ENCODE measurements at places on chromosomes 6 and 20.

- H3K36me3 ChIP-seq = peaks cover 30% of the 10 kb centered on the region
- DNase-seq = no peak
- no peak overlapping the region for H3K4me3 ChIP-seq
Observed at GRCh38 chr20:35669681-35670080, 5.0 kb upstream of the CPNE1 start.

DNA sequence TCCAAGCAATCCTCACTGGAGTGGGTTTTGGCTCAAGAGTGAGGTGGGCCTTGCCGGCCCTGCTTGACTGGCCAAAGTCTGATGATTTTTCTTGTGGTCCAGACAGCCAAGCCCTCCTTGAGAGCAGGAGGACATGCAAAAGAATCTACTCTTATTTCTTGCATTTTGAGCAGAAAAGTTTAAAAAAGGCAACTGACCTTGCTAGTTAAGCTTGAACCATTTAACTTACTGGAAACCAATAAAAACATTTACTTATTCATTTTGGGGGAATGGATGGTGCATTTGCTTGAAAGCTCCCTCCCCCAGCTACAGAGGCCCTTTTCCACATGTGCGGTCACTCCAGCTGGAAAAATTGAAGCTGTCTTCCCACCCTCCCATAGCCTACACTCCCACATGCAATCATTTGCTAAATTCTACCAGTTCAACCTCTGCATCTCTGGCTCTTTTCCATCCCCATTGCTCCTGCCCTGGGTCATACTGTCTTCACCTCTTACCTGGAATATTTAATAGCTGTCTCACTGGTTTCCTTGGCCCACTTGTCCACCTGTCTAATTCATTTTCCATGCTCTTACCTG lies 527.9 kb downstream of the DHX35 start:
- H3K4me1 ChIP-seq = no peaks in the 10 kb centered on the region
- H3K4me3 ChIP-seq = no peak overlapping the region
- H3K27me3 ChIP-seq = no peaks in the 10 kb centered on the region
- no peak for DNase-seq

DNA sequence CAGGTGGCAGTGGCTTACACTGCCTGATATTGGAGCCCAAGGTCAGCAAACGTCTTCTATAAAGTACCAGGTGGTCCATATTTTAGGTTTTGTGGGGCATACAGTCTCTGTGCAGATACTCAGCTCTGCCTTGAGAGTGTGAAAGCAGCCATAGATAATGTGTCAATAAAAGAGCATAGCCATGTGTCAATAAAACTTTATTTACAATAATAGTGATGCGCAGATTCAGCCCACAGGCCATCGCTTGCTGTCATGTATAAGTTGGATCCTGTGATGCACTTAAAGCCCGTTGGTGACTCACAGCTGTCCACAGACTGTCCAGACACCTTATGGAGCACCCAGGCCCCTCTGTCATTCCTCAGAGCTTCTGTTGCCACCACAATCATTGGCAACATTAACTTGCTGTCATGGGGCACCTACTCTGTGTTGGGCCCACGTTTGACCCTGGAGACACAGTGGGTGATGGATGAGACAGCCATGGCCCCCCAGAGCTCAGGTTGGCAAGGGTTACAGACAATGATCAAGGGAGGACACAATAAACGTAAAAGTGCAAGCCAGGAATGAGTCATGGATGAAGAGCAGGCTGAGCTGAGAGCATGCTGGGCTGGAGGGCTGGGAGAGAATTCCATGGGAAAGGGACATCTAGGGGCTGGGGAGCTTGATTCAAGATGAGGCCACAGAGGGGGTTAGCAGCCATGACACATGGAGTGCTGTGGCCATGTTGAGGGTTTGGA lies 173.6 kb downstream of the TAF4 start:
- no peaks in the 10 kb centered on the region for H3K36me3 ChIP-seq
- DNase-seq = no peak
- H3K4me1 ChIP-seq = peaks cover 2% of the 10 kb centered on the region
- H3K4me3 ChIP-seq = no peak overlapping the region

GRCh38 chr6:169959136-169960002 lies 207.9 kb downstream of the ERMARD start:
- no peaks in the 10 kb centered on the region for H3K36me3 ChIP-seq
- DNase-seq = no peak
- no peak overlapping the region for H3K4me3 ChIP-seq
- peaks cover 15% of the 10 kb centered on the region for H3K27me3 ChIP-seq

DNA sequence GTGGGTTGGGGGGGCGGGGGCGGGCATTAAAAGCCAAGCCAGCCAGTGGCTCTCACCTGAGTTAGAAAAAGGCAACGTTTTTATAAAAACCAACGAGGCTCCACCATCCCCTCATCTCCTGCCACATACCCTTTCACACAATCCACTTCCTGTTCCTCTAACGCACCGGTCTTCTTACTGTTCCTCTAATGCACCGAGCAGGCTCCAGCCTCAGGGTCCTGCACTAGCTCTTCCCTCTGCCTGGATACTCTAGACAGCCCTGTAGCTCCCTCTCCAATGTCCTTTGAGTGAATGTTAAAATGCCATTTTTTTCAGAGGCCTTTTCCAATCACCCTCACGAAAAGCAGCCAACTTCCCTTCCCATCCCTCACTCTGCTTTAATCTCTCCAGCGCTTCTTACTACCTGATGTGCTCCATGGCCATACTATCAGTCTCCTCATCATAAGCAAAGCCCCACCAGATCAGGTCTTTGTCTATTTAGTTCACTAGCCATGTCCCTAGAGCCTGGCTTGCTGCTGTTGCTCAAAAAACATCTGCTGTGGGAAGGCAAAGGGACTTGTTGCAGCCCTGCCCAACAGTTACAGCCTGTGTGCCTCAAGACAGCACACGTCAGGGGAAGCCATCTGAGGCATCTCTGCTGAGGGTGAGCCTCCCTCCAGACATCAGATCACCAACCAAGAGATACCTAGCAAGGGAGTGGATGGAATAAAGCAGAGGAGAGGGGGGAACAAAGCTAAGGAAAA lies 3.9 kb downstream of the FKBP1A start:
- H3K4me3 ChIP-seq = peak overlapping the region; percentile 87
- H3K36me3 ChIP-seq = peaks cover 39% of the 10 kb centered on the region
- H3K27ac ChIP-seq = peak overlapping the region; percentile 87
- no peaks in the 10 kb centered on the region for H3K27me3 ChIP-seq

GRCh38 chr20:51368461-51369211 lies 173.9 kb downstream of the NFATC2 start:
- no peak overlapping the region for H3K4me3 ChIP-seq
- peaks cover 3% of the 10 kb centered on the region for H3K27me3 ChIP-seq
- H3K27ac ChIP-seq = no peak overlapping the region
- H3K36me3 ChIP-seq = no peaks in the 10 kb centered on the region
- peaks cover 2% of the 10 kb centered on the region for H3K4me1 ChIP-seq

DNA sequence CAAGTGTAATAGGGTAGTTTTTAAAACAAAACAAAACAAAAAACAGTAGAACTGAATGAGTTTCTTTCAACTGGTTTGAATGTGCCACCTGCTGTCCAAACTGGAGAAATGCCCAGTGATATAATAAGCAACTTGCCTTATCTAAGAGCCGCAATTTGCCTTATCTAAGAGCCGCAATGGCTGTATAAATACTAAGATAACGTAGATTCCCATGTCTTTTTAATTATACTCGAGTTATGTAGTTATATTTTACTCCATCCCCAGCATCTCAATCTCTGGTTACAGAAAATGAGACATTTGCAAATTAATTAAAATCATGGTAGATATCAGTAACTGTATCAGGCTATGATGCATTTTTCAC lies 67.2 kb downstream of the RPP40 start:
- no peak overlapping the region for H3K4me3 ChIP-seq
- H3K27ac ChIP-seq = no peak overlapping the region

DNA sequence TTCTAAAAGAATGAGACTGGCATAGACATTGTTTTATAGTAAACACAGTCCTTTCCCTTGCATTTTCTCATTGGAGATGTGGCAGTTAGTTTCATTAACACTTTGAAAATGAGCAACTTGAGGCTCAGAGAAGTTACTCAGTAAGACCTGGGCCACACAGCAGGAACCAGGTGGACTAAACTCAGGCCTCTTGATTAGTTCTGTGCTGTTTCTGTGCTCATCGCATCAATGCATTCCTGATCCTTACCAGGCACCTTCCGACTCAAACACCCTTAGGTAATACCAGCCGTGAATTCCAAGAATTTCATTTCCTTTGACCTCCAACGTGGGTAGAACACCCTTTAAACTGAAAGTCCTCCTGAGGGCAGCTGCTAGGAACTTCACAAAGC lies 362.8 kb downstream of the ESR1 start:
- peak overlapping the region; percentile 95 for H3K27ac ChIP-seq
- peaks cover 60% of the 10 kb centered on the region for H3K36me3 ChIP-seq
- no peaks in the 10 kb centered on the region for H3K27me3 ChIP-seq
- peak overlapping the region; percentile 7 for H3K4me3 ChIP-seq
- H3K4me1 ChIP-seq = peaks cover 31% of the 10 kb centered on the region
